ENCODE measurements at places on chromosomes 7 and 10.

DNA sequence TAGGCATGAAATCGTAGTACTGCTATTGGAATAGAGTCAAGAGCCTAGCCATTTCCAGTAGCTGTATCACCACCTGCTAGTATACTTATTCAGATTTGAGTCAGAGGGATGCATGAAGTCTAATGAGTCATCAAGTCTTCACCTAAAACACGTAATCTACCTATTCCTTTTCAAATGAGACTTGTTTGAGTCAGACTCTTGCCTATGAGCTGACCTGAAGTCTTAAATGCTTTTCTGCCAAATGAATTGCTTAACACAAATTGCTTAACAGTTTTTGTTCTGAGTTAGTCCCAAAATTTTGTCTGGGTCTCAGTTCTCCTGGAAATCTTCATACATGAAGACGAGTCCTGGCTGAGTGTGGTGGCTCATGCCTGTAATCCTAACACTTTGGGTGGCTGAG is 165.2 kb downstream of the GNAT3 start:
- no peak for DNase-seq

GRCh38 chr7:98930921-98931320 is 52.6 kb downstream of the TRRAP start:
- no peak for DNase-seq

GRCh38 chr7:1748076-1748838 is 78.2 kb downstream of the ELFN1 start:
- DNase-seq: no peak

GRCh38 chr7:158040199-158040598 is 547.4 kb downstream of the PTPRN2 start:
- DNase-seq: no peak

DNA sequence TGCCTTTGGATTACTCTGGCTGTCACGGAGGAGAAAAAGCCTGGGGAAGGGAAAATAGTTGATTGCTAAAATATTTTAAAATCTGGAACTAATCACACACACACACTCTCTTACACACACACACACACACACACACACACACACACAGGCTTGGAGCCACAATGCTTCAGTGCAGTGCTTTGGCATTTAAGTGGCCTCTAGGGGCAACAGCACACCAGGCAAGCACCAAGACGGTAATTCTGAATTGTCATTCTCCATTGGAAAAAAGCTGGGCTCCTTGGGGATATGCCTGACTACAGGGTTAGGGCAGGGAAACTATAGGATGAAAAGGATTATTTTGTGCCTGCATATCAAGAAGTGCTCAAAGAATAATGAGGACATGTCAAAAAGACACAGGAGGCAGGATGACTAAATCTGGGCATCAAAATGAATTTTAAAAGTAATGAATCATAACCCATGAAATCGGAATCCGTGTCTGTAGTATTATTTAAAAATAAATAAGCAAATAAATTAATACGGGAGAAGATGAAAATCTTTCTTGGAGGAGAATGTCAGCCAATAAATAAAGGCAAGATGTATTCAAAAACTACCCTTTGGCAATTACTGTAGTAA is 30.4 kb upstream of the DDC start:
- DNase-seq: no peak

DNA sequence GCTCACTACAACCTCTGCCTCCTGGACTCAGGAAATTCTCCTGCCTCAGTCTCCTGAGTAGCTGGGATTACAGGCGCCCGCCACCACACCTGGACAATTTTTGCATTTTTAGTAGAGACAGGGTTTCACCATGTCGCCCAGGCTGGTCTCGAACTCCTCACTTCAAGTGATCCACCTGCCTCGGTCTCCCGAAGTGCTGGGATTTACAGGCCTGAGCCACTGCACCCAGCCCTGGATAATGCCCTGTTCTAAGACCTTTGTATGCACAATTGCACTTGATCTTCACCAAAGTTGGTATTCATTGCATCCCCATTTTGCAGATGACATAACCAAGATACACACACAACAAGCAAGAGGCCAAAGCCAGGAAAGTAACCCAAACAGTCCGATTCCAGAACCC is 97.7 kb upstream of the CARD11 start:
- DNase-seq: no peak

- DNase-seq: no peak
These were observed 94.1 kb downstream of the PFKFB3 start for GRCh38 chr10:6296828-6297251.

- DNase-seq: no peak
These were observed 418.9 kb downstream of the DGKB start for GRCh38 chr7:14483663-14484062.

DNA sequence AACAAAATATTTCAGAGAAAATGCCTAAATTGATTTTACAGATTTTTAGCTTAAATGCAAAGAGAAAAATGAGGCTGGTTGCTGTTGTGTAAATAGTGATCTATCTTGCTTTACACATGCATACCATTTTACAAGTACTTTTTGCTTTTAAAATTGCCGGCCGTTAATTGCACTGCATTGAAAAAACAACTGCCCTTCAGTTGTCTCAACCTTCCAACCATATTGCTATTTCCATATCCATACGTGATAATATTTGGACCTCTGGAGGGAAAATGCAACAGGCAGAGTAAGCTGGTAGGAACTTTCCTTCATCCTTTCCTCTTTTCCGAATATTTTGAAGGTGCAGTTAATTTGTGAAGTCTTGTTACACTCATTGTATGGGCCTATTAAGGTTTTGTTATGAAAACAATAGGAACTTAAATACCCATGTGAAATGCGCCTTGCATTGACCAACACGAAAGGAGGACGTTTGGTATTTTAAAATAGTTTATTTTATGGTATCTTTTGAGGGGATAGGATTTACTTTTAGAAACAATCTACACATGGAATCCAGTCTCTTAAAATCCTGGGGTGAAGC is 11.3 kb downstream of the BMI1 start:
- no peak for DNase-seq

- DNase-seq: no peak
These were observed 67.3 kb downstream of the CALML3 start for GRCh38 chr10:5592070-5592469.

DNA sequence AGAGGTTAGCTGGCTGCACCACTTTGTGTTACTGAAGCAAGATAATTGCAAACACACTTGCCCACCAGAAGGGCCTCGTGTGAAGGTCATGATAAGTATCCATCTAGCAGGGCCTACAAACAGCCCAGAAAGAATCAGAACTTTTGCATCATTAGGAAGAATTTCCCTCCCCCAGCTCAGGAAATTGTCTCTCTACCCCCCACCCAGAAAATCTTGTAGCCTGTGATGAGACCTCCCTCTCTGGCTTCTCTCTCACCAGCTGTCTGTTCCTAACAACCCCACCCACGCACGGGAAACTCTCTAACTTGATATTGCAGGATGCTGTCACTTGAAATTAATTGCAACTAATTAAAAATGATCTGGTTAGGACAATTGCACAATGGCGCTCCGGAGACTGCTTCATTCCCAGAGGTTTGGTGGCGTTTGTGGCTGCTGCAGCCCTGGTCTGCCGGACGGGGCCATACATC is 34.5 kb downstream of the ZNF503 start:
- DNase-seq: no peak

DNA sequence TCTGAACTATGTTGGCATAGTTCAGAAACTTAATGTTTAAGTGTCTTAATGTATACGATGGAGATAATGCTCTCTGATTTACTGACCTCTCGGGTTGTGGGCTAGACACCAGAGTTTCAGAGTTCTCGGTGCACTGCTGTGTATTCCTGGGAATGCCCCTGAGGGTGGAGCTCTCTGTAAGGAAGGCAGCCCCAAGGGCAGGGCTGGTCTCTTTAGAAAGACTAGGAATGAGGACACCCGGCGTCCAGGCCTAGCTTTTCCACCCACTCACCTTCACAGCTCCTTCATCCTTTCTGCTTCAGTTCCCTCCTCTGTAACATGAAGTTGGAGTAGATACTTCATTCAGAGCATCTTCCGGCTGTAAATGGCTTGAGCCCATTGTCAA is 536.6 kb upstream of the GALNT17 start:
- no peak for DNase-seq

DNA sequence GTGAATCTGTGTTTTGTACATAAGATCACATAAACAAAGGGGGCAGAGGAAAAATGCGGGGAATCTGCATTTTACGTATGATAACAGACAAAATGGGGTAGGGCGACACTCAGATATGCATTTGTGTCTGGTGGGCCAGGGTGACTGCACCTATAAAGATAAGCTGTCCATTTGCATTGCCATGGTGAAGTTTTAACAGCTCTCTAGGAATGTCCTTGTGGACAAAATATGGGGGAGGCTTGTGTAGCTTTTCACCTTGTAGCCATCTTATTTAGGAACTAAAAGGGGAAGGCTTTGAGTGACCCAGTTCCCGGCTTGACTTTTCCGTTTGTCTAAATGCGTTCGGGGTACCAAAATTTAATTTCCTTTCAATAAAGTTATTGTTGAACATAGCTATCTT is 92.4 kb upstream of the AGBL3 start:
- DNase-seq: no peak

DNA sequence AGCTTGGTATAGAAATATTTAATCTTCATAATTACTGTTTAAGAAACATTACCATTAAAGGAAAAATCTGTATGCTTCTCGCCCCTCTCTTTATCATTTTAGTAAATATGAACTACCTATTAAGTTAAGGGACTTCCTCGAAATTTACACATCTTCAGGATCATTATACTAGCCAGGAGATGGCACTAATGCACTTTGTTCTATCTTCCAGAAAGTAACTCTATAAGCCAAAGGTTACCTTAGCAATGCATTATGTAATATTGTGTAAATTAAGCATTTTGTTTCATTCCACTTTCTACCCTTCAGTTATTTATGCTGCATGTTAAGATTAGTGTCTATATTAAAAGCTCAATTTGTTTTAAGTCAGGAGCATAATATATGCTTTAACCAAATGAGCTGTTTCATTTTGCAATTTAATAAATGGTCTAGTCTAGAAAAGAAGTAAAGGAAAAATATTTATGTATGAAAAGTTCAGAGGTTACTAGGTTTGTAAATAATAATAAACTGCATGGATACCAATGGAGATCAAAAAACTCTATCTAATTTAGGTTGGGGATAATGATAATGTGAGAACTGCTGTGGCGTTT is 128.5 kb downstream of the ANKRD7 start:
- no peak for DNase-seq

- no peak for DNase-seq
These were observed 12.3 kb downstream of the NHLRC2 start for GRCh38 chr10:113866551-113867394.

DNA sequence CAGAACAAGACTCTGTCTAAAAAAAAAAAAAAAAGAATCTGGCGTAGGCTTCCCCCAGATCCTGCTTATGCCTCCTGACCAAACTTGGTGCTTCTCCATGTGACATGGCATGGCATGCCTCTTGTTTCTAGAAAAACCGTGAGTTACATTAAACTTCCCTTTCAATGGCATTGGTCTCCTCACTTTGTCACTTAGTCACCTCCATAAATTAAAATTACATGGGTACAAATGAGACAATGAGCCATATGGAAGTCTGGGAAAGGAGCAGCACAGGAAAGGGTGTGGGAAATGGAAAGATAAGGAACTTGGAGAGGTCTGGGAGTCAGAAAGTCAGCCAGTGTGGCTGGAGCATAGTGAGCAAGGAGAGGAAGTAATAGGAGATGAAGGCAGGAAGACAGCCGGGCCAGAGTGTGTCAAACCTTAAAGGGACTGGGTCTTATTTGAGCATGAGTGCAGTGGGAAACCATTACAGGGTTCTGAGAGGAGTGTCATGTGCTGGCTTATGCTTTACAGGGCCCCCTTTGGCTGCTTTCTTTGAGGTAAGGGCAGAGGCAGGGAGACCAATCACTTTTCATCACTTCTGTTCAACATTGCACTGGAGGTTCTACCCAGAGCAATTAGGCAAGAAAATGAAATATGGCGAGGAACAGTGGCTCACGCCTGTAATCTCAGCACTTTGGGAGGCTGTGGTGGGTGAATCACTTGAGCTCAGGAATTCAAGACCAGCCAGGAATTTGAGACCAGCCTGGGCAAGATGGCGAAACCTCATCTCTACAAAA is 21.3 kb upstream of the ZMIZ2 start:
- no peak for DNase-seq

- no peak for DNase-seq
These were observed 82.6 kb upstream of the PCGF5 start for GRCh38 chr10:91137822-91138221.

DNA sequence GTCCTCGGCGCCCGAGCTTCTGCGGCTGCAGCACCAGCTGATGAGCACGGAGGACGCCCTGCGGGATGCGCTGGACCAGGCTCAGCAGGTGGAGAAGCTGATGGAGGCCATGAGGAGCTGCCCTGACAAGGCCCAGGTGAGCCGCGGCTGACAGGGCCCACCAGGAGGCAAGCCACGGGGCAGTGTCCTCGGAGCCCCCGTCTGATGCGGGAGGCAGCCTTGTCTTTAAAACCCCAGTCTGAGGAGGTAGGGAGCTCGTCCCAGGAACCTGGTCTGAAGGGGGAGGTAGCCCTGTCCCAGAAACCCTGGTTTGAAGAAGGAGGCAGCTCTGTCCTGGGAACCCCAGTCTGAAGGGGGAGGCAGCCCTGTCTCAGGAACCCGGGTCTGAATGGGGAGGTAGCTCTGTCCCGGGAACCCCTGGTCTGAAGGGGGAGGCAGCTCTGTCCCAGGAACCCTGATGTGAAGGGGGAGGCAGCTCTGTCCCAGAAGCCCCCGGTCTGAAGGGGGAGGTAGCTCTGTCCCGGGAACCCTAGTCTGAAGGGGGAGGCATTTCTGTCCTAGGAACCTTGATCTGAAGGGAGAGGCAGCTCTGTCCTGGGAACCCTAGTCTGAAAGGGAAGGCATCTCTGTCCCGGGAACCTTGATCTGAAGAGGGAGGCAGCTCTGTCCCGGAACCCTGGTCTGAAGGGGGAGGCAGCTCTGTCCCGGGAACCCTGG is 53.1 kb upstream of the GTF2IRD1 start:
- no peak for DNase-seq

- no peak for DNase-seq
These were observed 39.7 kb upstream of the CELF2 start for GRCh38 chr10:10977978-10978377.

DNA sequence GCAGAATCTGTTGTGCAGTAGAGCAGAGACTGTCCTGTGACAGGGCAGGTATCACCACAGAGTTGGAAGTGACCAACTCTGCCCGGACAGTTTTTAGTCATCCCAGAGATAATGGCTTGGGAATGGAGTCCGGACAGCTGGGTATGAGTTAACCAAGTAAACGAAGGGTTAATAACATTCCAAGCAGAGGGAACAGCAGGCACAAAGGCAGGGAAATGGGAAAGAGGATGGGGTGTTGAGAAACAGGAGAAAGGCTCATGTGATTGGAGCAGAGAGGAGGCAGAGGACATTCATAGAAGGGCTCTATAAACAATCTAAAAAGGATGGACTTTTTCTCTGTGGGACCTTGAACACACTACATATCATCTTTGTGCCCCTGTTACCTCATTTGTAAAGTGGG is 132.2 kb upstream of the YAE1 start:
- no peak for DNase-seq

DNA sequence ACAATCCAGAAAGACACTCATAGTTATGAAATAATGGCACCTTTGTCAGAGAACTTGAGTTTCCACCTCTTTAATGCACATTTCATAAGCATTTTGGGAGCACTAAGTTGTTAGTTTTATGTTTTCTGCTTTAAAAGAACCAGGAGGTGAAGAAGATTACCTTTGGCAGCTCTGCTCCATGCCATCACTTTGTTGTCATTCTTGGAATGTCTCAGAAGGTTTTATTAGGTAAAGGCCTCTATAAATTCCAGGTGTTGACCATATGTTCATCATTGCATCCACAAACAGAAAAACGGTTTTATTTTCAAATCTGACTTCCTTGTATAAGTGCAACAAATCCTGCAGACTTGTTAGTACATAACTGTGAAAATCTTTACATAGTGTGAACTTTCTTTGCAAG is 424.8 kb downstream of the MDFIC start:
- no peak for DNase-seq

GRCh38 chr10:18508587-18508986 is 142.8 kb downstream of the NSUN6 start:
- no peak for DNase-seq
